Mammary epithelial cell (primary cell): ENCODE measurements at places on chromosomes 3 and 15.

DNA sequence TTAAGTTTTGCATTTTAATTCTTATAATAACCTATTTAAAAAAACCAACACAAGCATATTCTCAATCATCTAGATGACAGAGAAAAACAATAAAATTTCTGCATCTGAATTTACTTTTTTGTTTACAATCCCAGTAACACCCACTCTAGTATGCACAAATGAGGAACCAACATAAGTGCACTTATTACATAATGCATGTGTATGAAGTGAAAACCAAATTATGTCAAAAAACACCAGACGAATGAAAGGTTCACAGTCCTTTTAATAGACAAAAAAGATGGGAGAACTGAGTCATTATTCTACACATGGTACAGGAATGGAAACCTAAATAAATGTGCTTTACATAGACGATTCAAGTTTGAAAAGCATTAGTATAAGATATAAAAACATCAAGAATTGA lies 91.7 kb downstream of the NR1I2 start:
- DNase-seq, result no peak

DNA sequence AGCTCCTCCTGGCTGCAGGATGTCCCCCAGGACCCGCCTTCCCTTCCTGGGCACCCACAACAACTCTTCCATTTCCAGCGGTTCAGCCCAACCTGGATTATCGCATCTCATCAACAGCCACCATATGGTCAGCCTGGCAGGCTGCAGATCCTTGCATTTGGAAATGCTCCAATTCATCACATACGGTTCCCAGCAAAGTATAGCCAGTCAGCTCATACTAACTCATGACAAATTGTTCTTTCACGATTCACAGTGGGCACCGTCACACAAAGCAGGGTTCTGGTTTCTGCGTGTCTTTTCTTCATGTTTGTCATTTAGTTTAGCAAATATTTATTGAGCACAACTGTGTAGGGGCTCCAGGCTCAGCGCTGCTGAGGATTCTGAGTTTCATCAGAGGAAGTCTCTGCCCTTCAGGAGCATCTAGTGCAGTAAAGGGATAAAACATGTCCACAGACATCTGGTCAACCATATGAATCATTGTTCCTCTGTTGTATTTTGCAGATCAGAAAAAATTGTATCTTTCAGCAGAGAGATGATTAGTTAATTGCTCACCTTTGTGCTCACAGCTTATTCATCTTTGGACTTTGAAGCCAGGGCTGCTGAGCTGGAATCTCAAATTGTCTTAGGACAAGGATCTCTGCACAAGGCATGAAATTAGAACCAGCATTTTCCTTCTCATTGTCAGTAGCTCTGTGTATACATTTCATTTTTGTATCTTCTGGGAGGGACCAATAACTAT lies 125.1 kb downstream of the GABRG3 start:
- no peak for DNase-seq

DNA sequence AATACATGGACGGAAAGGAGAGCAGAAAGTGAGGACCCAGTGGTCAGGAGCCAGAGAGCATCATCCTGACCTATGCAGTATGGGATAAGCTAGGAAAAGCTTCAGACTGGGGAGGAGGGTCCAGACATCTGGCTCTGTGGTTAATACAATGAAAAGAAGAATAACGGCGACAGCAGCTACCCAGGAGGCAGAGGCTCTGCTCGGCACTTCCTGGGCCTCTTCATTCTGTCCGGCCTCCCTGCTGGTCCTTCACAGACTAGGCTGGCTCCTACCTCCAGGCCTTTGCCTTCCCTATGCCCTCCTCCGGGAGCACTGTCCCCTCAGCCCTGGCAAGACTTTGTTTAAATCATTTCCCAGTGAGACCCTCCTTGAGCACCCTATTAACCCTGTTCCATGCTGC lies 58.9 kb upstream of the WNT5A start:
- no peak for DNase-seq

GRCh38 chr3:80007522-80007921 lies 239.7 kb upstream of the ROBO1 start:
- DNase-seq, result no peak

- no peak for DNase-seq
Observed at GRCh38 chr3:61522626-61523025, 38.7 kb upstream of the PTPRG start.

- no peak for DNase-seq
Observed at GRCh38 chr3:114860531-114860930, 286.6 kb downstream of the ZBTB20 start.
